AG08396 (cell line): ENCODE measurements at places on chromosomes 7 and 10.
A peak's percentile ranks its signal among the peaks of the same experiment; 100 is the strongest.

DNA sequence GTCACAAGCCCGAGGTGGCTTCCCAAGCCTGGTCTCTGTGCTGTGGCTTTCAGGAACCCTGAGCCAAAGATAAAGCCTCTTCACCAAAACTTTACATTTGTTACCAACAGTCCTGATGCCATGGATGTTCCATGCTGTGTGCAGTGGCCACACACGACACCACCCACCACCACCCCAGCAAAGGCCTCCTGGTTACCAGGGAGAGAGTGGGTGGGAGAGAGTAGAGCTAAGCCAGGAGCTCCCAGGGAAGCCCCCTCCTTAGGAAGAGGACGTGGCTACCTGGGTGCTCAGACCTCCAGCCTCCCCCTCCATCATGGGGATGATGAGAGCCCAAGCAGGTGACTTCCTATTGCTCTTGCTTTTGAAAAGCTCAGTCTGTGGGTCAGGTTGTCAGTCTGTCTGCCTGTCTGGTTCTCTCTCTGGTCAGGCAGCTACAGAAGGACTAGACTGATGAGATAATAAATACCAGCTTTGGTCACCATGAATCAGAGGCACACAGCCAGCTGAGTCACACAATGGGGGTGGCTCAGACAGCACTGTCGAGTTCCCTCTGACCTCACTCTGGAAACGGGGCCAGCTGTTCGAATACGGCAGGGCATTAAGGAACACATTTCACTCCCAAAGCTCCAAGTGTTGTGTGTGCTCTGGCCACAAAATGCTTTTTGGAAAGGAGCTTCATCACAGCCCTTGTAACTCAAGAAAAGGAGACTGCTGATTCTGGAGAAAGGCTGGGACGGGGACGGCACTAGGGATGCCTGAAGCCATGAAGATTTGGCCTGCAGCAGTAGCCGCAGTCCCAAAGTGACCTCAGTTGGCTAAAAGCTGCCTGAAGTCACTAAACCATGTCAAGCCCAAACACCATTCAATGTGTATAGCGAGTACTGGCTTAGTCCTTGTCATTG, 166.0 kb downstream of the FANK1 start:
- DNase-seq: peak; percentile 91

GRCh38 chr7:1638215-1638661, 31.8 kb upstream of the ELFN1 start:
- DNase-seq: no peak

DNA sequence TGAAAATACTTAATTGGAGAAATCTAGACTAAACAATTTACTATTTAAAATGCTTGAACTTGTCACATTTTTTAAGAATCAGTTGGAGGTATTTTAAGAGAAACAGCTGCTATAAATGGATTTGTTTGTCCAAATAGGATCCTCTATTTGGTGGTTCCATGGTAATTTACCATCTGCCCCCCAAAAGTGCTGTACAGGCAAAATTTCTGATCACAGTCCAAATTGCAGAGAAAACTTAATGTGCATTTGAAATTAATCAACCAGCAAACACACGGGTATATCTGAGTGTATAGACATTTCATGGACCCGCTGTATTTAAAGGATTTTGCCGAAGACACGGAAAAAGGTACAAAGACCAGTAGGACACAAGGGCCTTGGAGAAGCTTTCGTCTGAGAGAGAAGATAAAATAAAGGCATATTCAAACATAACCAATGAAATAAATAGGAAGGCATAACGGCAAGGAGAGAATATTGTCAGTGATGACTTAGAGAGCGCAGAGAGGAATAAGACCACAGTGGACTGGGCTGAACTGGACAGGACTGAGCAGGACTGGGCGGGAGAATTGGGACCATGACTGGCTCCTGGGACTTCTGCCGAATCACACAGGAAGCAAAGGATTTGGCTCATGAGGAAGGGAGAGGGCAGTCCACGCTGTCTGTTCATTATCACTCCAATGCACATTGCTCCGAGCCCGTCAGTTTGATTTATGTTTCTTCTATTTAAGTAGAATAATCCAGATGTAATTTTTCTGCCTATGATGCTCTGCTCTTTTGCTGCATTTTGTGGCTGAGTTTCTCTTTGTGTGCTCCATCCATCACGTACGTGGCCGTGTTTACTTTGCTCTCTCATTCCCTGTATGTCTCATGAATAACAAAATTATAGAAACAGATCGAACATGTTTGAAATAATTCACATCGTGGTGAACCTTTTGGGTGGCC, 112.8 kb downstream of the PRLHR start:
- DNase-seq: no peak

DNA sequence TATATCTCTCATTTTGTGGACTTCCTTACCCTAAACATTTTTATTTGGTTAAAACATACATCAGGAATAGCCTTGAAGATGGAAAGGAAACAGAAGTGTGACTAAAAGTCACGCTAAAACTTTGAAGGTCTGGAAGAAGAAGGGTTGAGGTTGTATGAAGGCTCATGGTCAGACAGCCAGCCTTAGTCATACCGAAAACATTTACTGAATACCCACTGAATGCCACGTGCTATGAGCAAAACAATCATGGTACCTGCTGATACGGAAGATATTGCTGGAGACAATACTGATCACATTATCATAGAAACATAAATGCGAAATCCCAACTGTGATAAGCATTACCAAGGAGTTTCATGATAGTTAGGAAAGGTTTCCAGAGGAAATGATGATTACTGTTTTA, 64.0 kb downstream of the PDZD8 start:
- no peak for DNase-seq

DNA sequence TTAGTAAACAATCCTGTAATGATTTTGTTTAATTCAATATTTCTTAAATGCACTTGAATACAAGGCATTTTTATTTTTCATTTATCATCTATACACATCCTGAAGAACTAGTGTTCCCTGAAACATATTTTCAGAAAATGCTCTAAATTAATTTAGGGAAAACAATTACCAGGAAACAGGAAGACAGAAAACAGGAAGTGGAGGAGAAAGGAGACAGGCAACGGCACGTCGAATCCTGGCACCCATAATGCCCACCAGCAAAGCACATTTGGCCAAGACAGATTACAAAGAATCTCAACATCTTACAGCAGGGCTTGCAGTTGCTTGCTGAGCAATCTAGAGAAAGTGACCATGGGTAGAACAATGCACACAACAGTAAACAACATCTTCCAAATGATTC, 571.1 kb downstream of the GRID1 start:
- no peak for DNase-seq

DNA sequence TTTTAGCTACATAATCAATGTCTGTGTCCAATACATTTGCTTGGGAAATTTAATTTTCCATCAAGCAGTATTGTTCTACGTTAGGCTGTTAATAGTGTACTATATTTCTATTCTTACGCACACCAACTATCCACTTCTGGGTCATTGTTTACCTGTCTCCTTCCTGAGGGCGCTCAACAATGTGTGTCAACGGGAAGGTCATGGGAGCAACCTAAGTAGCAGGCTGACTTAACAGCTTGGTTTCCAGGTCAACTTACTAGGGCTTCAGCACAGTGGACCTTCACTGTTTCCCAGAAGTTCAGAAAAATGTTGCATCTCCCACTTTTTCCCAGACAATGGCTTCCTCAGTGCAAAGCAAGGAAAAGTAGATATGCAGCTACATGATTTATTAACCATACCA, 13.7 kb downstream of the THSD7A start:
- no peak for DNase-seq

GRCh38 chr7:21972397-21972784, 26.7 kb upstream of the CDCA7L start:
- DNase-seq: no peak

GRCh38 chr10:24685958-24686540, 37.6 kb downstream of the ARHGAP21 start:
- DNase-seq: no peak

DNA sequence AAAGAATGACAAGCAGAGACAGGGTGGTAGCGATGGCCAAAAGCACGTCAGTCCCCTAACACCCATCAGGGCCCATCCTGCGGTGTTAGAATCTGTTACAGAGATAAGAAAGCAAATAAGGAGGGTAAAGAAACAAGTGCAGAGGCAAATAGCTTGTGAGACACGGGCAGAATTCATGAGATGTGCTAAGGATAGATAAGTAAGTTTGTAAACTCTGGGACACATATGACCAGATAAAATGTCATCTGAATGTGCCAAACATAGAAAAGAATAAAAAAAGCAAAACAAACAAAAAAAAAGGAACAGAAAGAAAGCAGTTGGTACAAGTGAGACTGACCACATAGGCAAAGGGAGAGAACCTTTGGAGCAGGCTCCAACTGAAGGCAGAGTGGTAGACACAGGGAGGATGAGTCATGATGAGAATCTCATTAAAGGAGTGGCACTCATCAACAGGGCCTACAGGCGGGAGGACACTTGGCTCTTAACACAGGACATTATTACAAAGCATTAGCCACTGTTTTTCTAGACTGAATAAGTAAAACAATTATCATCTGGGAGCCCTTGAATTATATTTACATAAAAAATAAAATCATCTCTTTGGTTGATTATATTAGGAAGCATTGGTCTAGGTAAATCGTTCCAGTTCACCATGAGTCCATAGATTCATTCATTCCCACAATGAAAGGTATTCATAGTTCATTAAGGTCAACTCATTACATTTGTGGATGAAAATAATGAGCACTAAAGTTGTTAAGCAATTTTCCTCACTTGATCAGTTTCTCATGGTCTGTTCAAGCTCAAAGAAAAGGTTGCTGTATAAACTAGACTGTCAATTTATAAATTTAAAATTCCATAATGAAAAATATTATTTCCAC, 21.5 kb upstream of the EPHB6 start:
- DNase-seq: no peak

GRCh38 chr10:22631646-22632278, 82.6 kb downstream of the PIP4K2A start:
- DNase-seq: no peak

GRCh38 chr7:1144269-1144771, 15.7 kb downstream of the ZFAND2A start:
- peak; percentile 50 for DNase-seq
